AG09319 (cell line): ENCODE measurements at places on chromosomes 2 and 18.

GRCh38 chr2:181957668-181958067, 28.0 kb upstream of the PPP1R1C start:
- DNase-seq = no peak

DNA sequence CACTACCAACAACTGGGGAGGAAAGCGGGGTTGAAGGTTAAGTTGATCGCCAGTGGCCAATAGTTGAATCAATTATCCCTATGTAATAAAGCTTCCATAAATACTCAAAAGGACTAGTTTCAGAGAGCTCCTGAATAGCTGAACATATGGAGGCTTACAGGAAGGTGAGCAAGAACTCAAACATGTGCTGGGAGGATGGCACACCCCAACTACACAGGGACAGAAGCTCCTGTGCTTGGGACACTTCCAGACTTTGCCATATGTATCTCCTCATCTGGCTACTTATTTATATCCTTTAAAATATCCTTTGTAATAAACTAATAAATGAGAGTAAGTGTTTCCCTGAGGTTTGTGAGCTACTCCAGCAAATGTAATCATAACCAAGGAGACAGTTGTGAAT, 115.7 kb downstream of the HNMT start:
- DNase-seq = no peak

DNA sequence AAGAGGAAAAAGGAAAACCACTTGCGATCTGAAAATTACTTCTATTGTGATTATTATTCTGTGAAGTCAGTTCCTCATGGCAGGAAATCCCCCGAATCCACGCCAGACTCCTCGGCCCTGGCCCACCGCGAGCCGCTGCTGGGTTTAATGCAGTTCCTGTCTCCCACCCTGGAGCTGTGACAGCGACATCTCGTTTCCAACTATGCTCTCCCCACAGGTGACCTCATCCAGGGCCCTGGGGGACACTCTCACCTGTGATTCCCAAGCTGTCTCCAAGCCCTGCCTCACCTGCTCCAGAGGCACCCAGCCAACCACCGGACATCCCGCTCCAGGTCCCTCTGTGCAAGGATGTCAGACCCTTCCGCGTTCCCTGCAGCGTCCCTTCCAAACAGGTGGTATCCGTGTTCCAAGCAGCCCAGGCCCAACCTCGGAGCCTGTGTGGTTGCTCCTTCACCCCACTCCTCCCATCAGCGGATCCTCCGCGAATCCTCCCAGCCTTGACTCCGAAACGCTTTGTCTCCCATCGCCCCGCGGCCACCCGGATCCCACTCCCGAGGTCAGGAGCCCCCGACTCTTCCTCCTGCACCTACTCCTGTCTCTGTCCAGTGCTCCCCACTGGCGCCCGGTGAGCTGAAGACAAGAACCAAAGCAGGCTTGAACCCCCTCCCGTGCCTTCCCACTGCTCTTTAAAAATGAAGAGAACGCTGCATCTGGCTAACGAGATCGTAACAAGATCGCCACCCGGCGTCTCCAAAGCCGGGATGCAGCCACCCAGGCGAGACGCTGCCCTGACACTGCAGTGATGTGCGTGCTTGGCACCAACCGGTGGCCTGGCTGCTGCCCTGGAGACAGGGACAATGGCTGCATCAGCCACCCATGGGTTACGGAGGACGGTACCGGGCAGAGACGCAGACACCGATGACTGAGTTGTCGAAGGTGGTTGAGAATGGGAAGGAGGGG, 96.5 kb downstream of the NDUFA10 start:
- no peak for DNase-seq

DNA sequence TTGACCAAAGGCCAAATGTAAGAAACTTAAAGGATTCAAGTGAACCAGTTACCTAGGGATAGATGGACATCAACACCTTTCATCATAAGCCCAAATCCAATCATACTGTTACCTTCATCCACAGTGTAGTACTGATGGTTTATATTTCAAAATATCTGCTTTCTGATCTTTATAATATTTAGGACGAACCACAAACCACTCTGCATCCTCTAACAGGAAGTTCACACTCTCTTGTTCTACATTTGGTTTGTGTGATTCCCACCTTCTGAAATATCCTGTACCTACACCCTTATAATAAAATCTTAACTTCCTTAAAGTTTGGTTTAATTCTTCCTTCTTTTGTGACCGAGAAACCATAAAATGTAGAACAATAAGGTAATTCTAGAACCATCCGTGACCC, 535.7 kb upstream of the CHAC2 start:
- DNase-seq = no peak

DNA sequence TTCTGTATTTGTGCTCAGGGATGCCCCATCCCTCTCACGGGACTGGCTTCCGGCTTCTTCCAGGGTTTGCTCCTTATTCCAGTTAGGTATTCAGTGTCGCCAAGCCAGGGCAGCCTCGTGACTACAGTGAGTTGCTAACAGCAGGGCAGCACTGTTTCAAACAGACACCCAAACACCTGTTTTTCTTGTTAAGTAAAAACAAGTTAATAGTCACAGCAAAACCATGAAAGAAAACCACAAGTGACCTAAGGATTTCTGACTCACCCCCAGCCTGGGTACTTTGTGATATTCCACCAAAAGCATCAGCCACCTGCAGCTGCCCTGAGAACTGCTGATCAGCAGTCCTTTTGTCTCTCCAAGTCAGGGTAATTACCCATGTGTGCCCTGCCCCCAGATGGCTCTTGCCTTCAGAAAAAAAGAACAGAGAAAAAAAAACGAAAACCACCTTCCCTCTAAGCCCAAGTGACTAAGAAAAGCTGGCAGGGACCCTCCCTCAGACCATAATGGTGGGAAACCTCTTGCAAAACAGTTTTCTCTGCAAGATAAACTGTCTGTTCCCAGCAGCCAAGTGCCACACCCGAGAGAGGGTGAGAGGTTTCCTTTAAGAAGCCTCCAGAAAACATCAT, 178.2 kb downstream of the ANAPC1 start:
- DNase-seq = no peak

GRCh38 chr2:136407952-136408318, 290.0 kb upstream of the CXCR4 start:
- no peak for DNase-seq

DNA sequence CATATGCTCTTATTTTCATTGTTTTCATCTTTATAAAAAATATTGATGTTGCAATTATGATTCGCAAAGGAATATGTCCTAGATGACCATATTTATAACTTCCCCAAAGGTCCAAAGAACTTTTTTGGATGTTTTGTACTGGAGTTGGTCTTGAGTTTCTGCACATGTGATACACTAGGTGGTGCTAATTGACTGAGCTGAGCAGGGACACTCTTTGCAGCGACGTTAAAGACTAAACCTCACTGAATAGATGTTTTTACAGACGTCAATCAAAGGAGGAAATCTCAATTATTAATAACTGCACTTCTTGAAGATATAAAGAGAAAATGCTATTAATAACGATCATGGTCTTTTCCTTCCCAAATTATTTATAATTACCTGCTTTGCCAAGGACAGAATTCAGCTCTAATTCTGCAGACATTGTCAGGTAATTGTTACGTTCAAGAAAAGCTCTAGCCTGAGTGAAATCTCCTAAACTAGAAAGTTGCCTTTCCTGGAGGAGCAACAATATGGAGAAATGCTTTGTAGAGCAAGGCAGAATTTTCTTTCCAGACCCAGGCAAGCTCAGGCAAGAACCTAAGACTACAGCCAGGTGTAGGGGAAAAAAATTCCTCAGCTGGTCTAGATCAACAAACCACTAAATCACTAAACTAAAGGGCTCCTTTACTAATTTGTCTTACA, 119.3 kb upstream of the RBBP8 start:
- DNase-seq = no peak

DNA sequence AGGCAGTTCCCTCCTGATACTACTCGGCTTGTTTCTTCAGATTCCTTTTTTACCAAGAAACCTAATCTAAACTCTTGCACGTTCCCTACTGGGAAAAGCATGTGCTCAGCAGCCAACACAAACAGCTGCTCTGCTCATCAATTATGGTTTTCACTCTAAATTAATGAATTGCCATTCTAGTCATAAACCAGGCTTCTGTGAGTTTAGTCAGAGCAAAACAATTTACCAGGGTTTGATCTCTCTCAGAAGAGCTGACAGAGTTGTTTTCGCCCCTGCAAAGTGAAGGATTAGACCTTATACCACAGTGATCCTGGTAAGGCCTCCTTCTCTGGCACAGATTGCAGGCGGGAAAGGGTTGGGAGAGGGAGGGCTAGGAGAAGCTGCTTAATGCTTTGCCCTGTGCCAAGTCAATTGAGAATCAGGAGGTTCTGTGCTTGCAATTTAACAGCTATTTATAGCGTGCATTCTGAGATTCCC, 57.2 kb downstream of the REEP1 start:
- no peak for DNase-seq

GRCh38 chr2:240295256-240296103, 140.0 kb upstream of the GPC1 start:
- DNase-seq = no peak

DNA sequence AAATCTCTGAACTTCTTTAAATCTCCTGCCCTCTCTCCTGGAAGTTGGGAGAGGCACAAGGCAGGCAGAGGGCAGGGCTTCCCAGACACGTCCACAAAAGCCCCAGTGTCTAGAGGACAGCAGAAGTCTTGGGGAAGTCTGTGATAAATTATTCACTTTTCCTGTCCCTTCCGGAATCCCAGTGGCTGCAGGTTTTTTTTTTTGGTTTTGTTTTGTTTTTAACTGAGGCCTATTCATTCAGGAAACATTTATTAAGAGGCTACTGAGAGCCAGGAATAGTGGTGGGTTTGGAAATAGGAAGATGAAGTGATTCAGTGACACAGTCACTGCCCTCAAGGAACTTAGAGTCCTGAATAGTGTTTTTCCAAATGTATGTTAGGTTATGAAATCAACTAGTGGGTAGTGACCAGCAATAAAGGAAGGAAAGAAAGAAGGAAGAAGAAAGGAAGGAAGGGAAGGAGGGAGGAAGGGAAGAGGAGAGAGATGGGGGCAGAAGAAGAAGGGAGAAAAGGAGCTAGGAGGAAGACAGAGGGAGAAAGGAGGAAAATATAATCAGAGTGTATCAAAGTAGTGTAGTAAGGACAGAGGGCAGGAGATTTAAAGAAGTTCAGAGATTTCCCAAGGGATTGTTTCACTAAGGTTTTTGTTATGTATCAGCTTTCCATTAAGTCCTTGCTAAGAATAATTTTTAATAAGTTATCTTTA, 98.9 kb upstream of the ZFP36L2 start:
- no peak for DNase-seq

DNA sequence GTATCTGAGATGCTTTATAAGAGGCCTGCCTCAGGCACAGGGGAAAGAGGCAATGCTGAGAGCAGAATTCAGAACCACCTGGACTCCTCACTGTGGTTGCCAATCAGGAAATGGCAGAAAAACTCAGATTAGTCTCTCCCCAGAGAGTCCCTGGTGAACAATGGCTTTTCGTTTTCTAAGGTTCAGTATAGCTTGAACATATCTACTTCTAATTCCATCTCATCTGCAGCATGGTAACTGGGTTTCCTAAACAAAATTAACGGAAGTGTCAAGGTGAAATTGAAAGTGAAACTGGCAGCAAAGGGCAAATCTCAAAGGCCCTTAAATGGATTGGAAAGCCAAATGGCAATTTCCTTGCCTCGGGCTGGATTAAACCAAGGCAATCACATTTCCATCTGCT, 480.2 kb upstream of the ACVR2A start:
- DNase-seq = no peak

DNA sequence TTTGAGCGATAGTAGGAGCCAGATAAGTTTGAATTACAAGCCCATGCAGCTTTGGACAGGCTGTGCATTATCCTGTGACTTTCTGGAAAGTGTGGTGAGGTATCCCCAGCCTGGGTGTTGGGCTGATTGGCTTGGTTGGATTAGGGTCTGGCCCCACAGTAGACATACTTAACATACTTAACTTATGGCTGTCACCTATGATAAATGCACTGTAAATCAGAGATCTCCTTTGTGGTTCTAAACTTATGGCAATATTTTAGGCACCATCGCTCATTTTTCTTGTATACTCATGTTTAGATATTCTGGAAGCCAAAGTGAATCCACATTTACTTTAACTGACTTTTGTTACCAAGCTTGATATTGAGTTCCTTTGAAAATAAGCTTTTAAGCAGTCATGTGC, 54.8 kb downstream of the SPTBN1 start:
- no peak for DNase-seq

GRCh38 chr18:10659594-10659993, 133.8 kb downstream of the NAPG start:
- no peak for DNase-seq
